Stimulated activated CD8-positive, alpha-beta memory T cell treated with anti-CD3 and anti-CD28 coated beads, Interleukin-2, amount 100 ng/mL, for 1 hour (primary cell): ENCODE measurements at places on chromosomes 4 and X.

GRCh38 chr4:183202523-183202922 is 103.5 kb downstream of the WWC2 start:
- DNase-seq = no peak

DNA sequence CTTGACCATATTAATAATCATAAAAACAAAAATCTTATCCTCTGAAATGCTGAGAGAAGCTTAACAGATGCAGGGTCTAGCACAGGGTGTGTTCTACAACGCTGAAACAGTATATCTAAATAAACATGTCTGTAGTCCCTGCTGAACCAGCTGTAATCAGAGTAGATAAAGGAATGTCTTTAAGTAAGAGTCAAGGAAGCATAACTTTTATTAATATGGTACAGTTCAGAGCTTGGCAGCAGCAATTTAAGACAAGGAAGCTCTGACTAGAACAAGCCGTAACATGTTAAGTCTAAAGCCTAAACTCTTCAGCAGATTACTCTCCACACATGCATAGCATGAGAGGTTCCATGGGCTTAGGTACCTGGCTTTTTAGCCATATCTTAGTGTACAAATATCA is 36.1 kb downstream of the NFKB1 start:
- no peak for DNase-seq

- no peak for DNase-seq
These were observed 2.4 kb downstream of the MAB21L2 start for GRCh38 chr4:150584111-150584915.

DNA sequence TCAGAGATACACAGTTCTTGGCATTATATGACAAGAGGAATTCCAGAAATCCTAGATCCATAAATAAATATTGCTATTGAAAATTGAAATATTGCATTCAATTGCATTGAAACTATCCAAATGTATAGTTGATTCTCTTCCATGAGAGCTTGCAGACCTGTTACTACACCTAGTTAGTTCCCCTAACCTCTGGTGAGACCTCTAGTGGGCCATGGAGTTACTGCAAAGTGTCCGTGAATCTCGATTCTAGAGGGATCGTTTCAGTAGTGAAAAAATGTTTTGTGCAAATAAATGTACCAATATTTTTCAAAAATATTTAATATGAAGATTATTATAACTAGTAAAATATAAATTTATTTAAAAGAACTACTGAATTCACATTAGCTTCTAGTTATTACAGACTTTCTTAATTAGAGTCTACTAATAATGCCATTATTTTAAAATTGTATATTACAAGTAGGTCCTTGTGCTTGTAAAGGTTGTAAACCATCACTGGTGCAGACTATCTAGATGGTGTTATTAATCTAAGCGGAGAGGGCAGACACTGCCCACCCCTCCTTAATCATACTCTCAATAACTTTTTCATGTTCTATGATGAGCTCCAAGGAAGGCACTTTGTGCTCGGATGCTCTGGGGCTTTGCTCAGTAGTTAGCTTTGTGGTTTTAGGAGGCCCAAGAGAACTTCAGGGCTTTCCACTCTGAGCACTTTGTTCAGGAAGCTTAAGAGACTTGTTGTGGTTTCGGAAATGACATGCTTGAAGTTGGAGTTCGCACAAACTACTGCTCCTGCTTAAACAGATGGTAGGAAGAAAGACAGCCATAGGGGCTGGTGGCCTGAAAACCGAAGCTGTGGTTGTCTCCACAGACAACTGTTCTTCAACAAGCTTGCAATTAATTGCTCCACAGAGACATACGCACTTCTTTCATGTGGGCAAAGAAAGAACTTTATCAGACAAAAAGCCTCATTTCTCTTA is 42.8 kb downstream of the IL21 start:
- DNase-seq = peak; percentile 39

GRCh38 chr4:94621491-94622080 is 136.2 kb upstream of the BMPR1B start:
- no peak for DNase-seq

- no peak for DNase-seq
These were observed 18.4 kb downstream of the CENPU start for GRCh38 chr4:184715526-184715925.

- no peak for DNase-seq
These were observed 159.2 kb upstream of the FAM241A start for GRCh38 chr4:111986095-111986494.

DNA sequence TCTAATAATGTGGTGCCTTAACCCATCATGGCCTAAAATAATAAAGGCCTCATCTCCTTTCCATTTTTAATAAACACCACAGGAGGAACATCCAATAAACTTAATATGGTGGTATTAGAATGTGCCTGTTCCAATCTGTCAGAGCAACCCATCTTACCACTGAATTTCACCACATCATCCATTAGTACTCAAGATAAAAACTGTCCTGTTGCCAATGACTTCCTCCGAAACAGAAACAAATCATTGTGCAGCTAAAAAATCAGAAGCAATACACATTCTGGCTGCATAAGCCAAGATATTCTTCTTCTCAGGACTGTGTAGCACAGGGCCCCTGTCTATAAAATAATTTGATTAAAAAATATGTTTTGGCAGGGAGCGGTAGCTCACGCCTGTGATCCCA is 18.5 kb downstream of the TLR10 start:
- no peak for DNase-seq

DNA sequence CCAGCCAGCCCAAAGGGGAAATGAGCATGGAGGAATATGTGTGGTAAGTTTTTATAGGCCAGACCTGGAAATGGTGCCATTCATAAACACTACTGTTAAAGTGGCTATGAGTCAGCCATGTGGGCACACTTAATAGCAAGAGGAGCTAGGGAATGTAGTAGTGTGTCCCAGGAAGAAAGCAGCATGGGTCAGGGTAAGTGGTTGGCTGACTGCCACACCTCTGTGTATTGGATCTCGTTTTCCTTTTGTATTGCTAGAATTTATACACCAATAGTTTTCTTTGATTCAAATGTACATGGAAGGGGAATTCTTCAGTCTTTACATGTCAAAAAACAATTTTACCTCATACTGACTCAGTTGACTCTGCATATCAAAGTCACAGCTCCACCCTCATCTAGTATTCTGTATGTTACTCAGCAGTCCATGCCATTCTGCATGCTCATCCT is 22.9 kb upstream of the SGMS2 start:
- no peak for DNase-seq

- DNase-seq = no peak
These were observed 62.5 kb upstream of the NFKB1 start for GRCh38 chr4:102438396-102439235.

- no peak for DNase-seq
These were observed 3.1 kb upstream of the P2RY4 start for GRCh38 chrX:70262952-70263567.

DNA sequence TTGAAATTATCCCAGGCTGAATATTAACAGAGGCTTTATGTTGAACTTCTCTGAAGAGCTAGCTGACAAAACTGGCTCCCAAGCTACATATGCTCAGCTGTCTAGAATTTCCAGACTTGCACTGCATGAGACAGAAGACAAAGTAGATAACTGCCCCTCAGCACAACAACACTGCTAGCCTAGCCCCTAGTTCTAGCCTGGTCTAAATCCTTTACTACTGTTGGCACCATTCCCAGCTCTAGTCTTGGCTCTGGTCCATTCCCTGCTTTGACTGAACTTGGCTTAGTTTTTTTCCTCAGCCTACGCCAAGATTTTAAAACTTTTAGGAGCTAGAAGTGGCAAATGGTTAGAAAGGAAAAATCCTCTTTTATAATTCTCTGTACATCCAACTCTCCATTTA is 7.6 kb upstream of the OPHN1 start:
- no peak for DNase-seq

DNA sequence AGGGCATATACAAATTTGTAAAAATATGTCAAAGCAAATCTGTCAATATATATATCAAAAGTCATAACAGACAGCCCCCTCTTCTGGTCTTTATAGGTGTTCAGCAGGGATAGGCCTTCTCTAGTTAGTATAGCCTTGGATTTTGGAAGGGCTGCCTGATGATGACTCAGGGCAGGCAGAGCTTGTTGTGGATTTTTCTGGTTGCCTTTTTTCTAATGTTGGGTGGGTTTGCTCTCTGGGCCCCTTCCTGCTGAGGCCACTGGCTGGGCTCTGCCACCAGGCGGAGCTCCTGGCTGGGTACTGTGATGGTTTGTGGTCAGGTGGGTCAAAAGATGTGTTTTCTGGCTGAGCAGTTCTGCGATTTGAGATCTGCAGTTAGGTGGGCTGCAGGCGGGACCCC is 294.2 kb downstream of the GRIA2 start:
- DNase-seq = no peak

- no peak for DNase-seq
These were observed 58.6 kb downstream of the C4orf46 start for GRCh38 chr4:158613046-158613445.

DNA sequence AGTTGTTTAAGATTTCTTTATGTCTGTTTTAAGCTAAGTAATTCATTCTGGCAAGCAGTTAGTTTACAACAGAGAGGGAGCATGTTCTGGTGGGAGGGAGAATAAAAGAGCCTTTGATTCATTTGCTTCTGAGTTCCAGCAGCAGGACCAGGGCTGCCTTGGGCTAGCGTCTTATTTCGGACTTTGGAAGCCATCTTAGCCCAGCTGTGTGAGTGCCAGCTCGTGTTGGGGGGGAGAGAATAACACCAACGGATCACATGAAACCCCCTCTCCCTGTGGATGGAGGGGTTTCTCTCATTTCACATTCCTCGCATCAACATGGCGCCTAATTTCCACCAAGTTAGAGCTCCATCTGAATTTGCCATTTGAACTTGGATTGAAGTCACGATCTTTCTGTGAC is 7.4 kb downstream of the GAB1 start:
- DNase-seq = no peak

DNA sequence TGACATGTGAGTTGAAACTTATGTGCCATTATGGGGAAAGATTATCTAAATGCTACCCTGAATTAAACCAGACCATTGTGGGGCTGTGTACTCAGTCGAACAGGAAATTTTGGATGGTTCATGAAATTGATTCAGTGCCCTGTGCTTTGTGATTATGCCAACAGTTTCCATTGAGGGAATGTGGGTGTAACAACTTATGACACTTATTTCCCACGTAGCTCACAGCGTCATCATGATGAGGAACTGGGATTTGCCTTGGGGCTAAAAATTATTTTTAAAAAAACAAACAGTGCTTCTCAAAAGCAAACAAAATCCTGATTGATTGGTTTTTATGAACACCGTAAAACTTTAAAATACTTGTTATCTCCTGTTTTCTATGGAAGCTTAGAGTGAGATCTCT is 8.3 kb upstream of the CLTRN start:
- no peak for DNase-seq

- no peak for DNase-seq
These were observed 3.1 kb downstream of the MTMR1 start for GRCh38 chrX:150696331-150696730.

DNA sequence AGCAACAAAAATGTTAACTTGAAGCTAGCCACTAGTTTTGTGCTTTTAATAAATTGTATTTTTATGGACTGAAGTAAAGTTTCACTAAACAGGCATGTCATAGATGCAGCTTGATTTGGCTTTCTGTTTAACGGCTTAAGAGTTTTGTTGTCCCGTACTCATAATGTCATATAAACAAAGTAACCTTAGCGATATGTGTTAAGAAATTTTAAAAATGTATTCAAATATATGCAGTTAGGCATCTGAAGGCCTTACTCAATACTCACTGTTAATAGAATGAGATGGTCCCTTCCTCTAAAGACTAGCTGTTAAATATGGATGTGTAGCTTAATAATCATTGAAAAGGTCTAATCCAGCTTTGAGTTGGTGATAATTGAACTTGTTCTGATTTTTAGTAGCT is 1.0 kb upstream of the SCLT1 start:
- no peak for DNase-seq

- no peak for DNase-seq
These were observed 71.7 kb downstream of the IDS start for GRCh38 chrX:149433451-149433850.

DNA sequence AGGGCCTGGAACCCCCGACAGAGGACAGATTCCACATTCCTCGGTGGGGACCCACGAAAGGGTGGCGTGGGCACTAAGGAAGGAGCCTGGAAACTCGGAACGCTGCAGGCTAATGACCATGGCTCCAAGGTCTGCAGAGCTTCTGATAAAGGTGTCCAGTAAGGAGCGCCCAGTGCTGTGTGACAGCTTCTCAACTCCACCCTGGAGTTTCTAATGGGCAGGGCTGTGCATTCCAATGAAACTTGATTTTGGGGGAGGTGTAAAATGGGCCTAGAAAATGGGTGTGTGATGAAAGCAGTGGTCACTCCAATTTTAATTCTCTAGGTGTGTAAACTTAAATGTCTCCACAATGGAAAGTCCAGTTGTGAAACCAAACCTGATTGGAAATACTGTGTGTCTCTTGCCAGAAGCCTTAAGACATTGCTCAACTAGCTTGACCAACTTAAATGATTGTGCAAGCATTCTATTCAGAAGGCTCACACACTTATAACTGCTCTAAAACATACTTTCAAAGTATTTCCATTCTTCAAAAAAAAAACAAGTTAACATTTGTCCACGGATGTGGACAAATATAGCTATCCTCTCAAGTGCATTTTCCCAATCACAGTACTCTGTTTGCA is 52.1 kb downstream of the XAGE2 start:
- DNase-seq = no peak

DNA sequence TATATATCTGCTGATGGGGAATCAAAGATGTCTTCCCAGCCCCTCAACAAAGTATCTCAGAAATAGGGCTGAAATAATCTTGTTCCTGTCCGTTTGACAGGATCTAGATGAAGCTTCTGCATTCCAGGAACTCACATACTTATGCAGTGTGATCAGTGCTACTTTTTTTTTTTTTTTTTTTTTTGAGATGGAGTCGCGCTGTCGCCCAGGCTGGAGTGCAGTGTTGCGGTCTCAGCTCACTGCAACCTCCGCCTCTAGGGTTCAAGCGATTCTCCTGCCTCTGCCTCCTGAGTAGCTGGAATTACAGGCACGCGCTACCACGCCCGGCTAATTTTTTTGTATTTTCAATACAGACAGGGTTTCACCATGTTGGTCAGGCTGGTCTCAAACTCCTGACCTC is 36.4 kb downstream of the DHX15 start:
- DNase-seq = no peak

DNA sequence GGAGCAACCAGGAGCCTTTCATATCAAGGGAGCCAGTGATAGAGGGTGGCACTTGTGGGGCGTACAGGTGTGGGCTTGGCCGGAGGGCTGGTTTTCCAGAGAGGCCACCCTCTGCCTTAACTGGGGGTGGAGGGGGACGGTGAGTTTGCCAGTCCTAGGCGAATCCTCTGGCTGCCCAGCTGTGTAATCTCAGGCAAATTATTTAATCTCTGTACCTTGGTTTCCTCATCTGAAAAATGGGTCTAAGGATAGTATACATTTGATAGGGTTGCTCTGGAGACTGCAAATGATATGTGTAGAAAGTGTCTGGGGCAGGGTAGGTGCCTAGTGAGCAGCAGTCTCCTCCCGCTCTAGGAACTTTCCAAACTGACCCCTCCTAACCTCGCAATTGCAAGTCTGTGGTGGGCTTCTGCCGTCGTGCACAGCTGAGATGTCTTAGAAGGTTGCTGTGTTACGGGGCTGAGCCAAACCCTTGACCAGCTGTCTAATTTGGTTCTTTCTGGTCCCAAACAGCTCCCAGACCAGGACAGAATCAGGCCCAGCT is 3.8 kb upstream of the CXCR3 start:
- DNase-seq = no peak
